ENCODE measurements at places on chromosomes 5 and 9. TPM values are rescaled to one million over a fixed set of nuclear protein-coding genes. Genes with fewer than 3 reads are reported as not detected.

DNA sequence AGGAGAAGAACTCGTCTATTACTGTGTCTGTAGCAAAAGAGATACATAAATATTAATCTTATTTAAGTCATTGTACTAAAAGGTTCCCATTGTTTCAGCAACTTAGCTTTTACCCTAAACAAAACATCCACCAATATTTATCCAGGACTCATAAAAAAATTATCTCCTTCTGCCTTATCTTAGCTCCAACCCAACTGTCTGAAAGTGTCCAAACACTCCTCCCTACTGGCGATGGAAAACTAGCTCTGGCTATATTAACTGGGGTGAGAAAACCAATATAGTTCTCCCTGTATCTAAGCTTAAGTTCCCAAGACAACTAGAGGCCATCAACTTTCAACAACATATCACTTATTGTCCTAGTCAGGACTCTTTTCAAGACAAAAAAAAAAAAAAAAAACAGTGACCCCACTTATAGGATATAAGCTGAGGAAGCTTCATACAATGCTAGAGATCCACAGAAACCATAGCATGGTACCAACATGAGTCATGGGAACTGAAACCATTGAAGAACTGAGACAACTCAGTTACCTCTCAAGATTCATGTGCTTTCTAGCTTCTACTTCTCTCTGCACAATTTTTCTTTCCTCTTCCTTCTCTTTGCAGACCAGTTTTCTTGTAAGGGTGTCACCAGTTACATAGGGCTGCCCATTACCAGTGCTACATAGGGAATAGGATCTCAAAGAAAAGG, 150.7 kb upstream of the RASA1 start:
- no peak for DNase-seq

The ANKRD31 gene
- 0.51 TPM for total RNA-seq

DNA sequence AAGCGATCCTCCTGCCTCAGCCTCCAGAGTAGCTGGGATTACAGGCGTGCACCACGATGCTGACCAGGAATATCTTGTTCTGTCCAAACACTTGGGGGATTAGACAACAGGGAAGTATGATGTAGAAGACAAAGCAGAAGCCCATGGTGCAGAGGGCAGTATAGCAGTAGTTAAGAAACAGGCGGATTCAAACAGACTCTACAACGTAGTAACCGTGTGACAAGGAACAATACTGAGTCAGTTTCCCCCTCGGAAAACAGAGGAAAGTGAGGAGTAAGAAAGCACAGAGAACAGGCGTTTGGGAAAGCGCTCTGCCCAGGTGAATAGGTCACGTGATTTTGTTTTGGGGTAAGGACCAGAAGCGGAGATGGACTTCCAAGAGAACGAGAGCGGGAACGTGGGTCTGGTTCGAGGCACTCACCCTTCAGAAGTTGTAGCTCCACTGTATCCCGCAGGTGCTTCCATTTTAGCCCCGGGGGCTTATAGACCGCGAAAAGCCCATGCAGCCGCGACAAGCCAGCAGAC, 306 bp downstream of the TRUB2 start:
- DNase-seq: no peak

DNA sequence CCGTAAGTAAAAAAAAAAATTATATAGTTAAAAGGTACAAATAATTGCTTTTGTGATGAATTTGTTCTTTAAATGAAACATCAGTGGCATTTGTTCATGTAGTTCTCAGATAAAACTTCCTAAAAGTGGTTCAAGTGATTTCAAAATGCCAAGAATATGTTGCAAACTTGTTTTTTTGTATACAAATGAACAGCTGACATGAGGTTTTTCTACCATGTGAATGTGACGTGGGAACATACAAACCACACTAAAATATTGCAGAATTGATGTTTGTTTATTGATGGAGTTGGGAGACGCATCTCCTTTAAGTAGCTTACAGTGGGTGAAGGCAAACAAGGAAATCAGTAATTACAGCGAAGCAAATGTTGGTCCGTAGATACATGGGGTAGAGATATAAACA, 16.9 kb downstream of the BASP1 start:
- DNase-seq: no peak

GRCh38 chr9:108468364-108468763, 387.4 kb downstream of the ACTL7B start:
- DNase-seq: no peak

The ASS1 gene
- 74.5 TPM for total RNA-seq

The PCDHB10 gene
- total RNA-seq: 6.1 TPM

- DNase-seq: no peak
Measured at GRCh38 chr5:127577458-127577857, 60.0 kb downstream of the PRRC1 start.

GRCh38 chr5:95770830-95771708, 39.9 kb downstream of the RHOBTB3 start:
- DNase-seq: peak; percentile 27

GRCh38 chr5:112238473-112238872, 180.6 kb downstream of the EPB41L4A start:
- DNase-seq: no peak

- no peak for DNase-seq
Measured at GRCh38 chr5:150219142-150219541, 29.3 kb downstream of the SLC6A7 start.

The PPP3R2 gene
- total RNA-seq: not detected

The ST8SIA4 gene
- 15.0 TPM for total RNA-seq

- no peak for DNase-seq
Measured at GRCh38 chr5:38613992-38614836, 57.8 kb upstream of the LIFR start.

The AGXT2 gene
- not detected for total RNA-seq

- DNase-seq: peak; percentile 30
Measured at GRCh38 chr9:19231126-19231903, 822 bp downstream of the DENND4C start.

DNA sequence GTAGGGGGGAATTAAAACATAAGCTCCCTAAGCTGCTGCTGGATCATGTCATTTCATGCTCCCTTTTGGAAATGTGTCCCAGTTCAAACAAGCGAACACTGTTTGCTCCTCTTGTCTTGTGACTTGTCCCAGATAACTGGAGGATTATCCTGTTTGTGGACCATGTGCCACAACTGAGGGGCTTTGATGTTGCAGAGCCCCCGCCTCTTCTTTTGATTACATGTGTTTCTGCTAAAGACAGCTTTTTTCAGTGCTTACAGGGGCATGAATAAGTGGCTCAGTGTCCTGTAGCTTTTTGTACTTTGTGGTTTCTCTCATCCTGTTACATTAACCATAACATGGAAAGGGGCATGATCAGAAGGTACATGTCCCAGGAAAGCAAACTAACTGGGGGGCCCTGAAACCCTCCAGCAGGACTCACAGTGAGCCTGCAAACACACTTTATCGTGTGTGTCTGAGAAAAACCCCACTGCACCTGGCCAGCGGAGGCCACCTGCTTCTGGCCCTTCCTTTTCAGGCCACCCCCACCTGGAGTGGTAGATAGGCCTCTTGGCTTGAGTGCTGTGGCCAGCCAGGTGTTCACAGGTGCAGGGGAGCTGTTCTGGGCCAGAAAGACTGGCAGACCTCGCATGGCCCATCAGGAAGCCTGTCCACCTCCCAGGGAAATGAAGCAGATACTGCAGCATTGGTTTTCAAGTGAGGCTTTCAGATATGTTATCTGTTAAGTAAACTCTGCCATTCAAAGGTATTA, 285.6 kb downstream of the FANCC start:
- DNase-seq: peak; percentile 67

GRCh38 chr9:128072144-128073021, 4.4 kb downstream of the SLC25A25 start:
- DNase-seq: peak; percentile 91

GRCh38 chr5:132746954-132747615, at the start of gene CCNI2:
Gene CCNI2 (plus strand): TSS chr5:132747426. CDS start chr5:132747496, 70 bp downstream.
- DNase-seq: peak; percentile 27

DNA sequence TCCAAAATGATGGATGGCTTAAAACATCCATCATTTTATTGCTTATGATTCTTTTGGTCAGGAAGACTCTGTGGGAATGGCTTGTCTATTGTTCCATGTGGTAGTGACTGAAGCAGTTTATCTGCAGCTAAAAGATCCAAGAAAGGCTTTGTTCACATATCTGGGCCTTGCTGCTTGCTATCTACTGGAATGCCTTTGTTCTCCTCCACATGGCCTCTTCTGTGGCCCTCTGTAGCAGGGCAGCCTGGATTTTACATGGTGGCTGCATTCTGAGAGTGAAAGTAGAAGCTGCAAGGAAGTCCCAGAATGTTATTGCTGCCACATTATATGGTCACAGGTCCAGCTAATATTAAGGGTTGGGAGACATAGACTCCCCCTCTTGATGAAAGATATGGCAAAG, 35.1 kb downstream of the DMXL1 start:
- DNase-seq: no peak
